ENCODE measurements at places on chromosomes 3 and 15.
A peak's percentile ranks its signal among the peaks of the same experiment; 100 is the strongest.

- peak; percentile 98 for DNase-seq
These were observed 903 bp downstream of the SLC25A38 start for GRCh38 chr3:39383881-39384664.

DNA sequence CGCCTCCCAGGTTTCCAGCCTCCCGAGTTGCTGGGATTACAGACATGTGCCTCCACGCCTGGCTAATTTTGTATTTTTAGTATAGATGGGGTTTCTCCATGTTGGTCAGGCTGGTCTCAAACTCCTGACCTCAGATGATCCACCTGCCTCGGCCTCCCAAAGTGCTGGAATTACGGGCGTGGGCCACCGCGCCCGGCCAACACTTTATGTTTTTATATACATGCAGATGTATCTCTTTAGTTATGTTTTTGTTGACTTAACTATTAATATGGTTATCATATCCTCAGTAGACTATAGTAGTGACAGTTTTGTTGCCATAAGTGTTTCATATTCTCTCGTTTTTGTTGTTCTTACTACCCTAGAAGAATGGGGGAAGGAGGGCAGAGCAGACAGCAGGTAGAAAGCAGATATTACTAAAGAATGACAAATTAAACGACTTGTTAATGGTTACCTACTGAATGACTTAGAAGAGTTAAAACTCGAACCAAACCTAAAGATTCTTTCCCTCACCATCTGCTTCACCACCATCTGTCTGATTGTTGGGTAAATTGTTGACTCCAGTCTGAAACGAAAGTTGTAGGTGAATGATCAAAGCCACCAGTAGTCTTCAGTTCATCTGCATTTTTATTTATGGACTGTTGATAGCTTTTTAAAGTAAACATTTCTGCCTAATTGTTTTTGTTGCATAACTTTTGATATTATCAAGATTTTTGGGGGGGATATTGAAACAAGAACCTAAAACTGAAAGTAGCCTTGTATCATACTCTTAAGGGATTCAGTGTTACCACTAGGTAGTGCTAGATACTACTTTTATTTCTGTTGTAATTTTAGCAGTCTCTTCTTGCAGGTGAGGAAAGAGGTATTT lies 89.3 kb downstream of the RASA2 start:
- DNase-seq, result no peak

DNA sequence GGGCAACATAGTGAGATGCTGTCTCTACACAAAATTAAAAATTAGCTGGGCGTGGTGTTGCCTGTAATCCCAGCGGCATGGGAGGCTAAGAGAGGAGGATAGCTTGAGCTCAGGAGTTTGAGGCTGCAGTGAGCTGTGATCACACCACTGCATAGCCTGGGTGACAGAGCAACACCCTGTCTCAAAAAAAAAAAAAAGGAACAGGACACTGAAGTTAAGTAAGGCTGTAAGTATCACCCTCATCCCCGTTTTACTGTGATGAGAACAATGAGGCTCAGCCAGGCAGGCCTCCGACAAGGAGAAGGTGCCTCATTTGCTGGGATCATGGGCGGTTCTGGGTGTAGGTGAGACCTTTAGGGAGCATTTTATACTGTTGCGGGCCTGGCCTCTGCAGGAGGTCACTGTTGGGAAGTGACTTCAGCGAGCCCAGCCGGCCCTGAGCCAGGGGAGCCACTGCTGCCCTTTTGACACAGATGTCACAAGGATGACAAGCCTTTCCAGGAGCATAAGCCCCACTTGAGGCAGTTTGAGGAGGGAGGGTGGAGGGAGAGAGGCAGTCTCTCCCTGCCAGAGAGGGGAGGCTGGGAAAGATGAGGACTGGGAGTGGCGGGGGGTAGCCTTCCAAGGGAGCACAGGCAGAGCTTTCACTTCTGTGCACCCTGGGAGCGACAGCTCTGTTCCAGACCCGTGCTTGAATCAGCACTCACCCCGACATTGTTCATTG lies 30.8 kb downstream of the IRAK2 start:
- no peak for DNase-seq

GRCh38 chr3:61684386-61684785 lies 123.0 kb downstream of the PTPRG start:
- DNase-seq, result no peak

- DNase-seq, result no peak
These were observed 31.6 kb upstream of the OR5H6 start for GRCh38 chr3:98232489-98232888.

DNA sequence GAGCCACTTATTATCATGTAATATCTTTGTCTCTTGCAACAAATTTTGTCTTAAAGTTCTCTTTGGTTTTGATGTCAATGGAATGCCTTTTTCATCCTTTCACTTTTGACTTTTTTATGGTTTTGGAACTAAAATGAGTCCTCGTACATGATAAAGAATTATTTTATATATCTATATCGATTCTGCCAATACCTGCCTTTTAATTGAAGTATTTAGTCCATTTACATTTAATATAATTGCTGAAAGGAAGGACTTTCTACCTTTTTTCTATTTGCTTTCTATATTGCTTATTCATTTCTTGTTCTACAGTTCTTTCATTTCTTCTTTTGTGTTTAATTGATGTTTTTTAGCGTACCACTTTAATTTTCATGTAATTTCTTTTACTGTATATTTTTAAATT lies 32.8 kb downstream of the GABRA5 start:
- DNase-seq, result no peak

DNA sequence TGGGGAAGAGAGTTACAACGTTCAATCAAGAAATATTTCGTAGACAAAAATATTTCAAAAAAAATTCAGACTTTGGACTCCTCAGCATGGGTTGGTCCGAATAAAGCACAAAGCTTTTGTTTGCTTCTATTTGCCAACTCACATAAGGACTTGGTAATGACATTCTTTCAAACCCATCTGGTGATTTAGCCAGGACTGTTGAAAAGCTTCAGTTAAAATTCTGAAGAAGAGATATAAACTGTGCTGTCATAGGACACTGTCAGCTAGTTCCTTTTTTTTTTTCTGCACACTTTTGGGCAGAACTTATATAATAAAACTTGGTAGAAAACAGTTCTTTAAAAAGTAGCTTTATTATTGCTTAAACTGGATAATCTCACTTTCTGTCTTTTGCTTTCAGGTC lies 660.8 kb upstream of the SGO1 start:
- DNase-seq, result no peak

GRCh38 chr3:170829546-170830272 lies 40.3 kb downstream of the RPL22L1 start:
- DNase-seq, result no peak

GRCh38 chr3:170651260-170651845 lies 65.5 kb upstream of the SLC7A14 start:
- no peak for DNase-seq

GRCh38 chr15:58738046-58738707 lies 11.3 kb downstream of the ADAM10 start:
- DNase-seq, result no peak
